Thoracic aorta (tissue), 2 donors: ENCODE measurements at places on chromosomes 6 and 20. TPM values are rescaled to one million over a fixed set of nuclear protein-coding genes. Genes with fewer than 3 reads are reported as not detected.

- no peak for DNase-seq
Measured at GRCh38 chr6:57074383-57074782, 15.6 kb upstream of the ZNF451 start.

- no peak for DNase-seq
Measured at GRCh38 chr6:118810420-118811027, 83.4 kb upstream of the ASF1A start.

DNA sequence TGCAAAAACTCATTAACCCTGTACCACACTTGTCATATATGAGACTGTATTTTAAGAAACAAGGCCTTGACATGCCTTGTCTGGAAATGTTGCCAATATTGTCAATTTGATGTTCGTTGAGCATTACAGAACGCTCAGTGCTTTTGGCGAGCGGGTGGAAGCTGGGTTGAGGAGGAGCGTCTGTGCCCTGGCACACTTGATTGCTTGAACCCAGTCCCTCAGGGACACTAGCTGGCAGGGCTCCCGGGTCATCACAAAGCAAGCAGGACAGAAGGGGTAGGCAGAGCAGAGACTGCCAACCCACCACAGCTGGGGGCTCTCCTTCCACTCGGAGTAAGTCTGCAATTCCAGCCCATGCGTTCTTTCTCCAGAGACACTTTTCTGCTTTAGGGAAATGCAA lies 286.3 kb downstream of the KHDC1L start:
- DNase-seq, result no peak

DNA sequence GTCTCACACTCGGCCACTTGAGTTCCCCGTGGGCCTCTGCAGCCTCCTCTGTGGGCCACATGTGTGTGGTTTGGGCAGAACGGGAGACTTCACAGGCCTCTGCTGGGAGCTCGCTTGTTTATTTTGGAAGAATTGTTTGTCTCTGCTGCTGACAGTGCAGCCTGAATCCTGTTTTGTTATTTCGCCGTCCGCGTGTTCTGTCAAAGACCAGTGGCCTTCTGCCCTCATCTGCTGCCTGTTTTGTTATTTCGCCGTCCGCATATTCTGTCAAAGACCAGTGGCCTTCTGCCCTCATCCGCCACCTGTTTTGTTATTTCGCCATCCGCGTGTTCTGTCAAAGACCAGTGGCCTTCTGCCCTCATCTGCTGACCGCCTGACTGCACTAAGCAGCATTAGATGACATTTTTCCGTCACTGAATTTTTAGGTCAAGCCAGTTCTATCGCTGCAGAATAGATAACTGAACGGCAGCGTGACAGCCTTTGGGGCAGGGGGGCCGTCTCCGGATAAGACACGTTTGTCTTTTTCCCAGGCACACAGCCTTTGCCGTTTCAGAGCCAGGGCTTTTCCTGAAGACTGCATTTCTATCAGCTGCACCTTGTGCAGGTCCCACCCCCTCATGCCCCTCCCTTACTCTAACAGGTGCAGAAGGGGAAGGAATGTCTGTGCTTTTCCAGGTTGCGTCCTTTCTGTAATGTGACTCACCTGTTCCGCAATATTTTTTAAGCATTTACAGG lies 158.5 kb upstream of the AFDN start:
- DNase-seq, result no peak

DNA sequence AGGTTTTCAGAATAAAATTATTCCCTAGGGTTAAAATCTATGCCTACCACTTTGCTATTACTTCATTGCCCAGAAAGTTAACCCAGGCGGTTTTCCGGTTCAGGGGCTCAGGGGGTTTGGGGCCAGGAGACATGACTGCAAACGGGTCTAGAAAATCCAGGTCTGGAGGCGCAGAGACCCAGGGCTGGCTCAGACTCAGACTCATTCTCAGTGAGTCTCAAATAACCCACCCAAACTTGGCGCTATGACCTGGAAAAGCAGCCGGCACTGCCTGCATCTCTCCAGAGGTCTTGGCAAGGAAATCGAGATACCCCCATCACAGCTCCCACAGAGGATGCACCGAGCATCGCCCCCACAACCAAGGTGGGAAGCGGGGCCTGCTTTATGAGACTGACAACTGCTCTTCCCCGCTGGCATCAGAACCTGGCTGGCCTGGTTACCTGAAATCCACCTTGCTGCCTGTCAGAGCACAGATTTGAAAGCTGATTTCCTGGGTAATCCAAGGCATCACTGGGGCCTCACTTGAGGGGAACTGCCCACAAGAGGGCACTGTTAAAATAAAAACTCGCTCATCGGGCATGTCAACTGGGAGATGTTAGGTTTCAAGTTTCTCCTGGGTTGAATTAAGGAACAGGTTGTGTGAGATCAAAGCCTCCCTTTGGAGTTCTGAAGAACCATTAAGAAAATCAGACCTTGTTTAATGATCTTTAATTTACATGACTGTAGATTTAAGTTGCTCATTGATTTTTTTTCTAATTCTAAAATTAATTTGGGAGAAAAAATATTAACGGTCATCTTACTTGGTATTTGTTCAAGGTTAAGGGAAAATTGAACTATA lies 55.1 kb downstream of the KIF16B start:
- DNase-seq, result no peak

DNA sequence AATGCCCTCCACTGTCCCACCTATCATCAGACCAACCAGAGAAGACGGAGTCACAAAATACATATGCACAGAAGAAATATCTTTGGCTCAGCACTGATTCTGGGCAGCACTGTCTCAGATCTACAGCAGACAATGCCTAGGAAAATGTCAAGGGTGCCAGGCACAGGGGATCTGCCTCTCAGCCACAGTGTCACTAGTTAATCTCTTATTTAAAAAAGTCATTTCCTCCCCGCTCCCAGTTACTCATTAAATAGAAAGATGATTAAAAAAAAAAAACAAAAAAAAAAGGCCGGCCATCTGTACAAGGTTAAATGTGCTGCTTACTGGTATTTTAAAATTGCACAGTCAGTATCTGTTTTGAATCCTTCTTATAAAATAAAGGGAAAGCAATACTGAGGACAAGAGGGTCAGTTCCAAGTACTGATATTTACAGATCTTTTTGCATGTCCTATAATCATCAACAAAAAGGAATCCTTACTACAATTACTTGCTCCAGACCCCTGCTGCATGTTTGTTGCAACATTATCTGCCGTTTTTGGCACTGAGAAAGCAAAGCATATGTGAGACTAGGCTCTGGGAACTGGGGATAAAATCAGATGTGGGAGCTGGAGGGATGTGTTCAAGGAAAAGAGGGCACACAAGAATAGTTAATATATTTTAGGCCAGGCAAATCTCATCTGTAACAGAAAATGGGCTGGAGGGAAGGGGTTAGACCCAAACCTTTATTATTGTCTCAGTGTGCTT lies 299.3 kb downstream of the KIF16B start:
- no peak for DNase-seq

GRCh38 chr20:39342463-39342862 lies 380.3 kb downstream of the DHX35 start:
- no peak for DNase-seq

DNA sequence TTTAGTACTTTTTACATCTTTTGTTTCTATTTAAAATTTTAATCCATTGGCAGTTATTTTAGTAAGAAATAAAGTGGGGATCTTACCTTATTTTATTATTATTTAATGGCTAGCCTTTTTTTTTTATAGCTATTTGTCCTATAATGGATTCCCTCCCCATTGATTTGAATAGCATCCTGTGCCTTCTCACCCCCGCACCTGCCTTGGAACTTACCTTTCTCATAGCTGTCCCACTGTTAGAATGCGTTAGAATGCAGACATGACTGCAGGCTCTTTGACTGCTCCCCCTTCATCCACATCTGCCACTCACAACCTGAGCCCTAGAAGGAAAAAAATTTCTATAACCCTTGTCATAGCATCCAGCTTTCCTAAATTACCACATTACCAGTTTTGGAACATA lies 9.1 kb downstream of the PKIB start:
- DNase-seq, result no peak

- DNase-seq, result no peak
Measured at GRCh38 chr6:125124049-125124669, 29.4 kb upstream of the TPD52L1 start.

DNA sequence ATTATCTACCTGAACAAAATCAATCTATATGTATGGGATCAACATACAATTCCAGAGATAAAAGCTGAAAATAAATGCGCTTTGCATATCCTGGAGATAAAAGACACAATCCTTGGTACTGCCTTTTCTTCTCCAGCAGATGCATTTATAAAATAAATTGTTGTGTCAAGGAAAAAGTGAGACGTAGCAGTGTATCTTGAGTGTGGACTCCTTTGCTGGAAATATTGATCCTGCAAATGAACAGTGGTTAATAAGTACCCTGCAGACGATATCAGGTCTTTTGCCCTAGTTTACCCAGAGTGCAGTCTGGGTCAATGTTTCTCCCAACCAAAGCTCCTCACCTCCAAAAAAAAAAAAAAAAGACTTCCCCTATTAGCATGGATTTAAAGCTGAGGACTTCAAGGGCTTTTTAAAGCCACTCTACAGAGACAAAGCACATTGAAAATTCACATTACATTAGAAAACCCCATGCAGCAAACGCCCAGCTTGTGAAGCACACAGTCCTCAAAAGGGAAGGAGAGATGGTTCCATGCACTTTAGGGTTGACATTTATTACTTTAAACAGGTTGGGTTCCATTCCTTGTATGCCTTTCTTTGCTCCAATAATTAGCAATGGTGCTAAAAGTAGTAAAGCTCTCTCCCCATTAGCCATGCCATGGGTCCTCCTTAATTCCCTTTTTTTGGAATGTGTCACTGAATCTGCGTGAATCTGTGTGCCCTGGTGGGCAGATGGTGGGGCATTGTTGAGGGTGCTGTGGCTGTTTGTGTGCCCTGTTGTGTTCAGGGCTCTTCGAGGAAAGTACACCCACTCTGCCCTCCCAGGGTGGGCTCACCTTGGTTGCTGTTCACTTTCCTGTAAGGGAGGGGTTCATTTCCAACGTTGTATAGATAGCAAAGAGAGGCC lies 21.1 kb downstream of the FOXA2 start:
- no peak for DNase-seq

DNA sequence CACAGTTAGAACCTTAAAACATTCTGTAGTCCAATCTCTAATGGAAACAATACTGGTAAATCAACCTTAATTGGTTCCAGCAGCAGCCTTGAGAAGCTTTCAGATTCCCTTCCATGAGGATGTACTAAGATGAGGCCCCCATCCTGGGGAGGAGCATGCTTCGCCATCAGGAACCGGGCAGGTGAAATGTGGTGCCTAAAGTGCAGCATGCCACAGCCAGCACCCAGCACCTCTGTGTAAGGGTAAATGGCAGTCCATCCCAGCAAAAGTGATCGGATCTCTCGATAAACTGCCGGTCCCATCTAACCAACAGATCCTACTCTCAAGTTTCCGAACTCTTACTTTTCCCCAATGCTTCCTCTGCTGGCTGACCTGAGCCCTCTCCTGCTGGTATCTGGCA lies 166.3 kb upstream of the PDE10A start:
- DNase-seq, result no peak

DNA sequence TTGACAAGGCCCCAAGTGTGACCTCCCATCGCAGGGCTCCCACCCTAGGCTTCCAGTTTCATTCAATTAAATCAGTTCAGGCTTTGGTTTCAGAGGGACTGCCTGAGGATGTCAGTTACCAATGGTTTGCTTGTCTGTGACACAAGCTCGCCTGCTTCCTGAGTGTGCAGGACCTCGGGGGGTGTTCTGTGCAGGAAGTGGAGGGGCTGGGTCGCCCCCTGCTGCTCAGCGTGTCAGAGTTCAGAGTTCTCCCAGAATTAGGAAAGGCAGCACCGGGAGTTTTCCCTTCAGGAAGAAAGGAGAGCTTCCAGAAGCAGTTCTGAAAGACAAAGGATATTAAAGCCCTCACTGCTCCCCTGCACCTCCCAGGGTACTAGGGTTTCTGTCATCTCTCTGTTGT lies 50.8 kb upstream of the TGM3 start:
- no peak for DNase-seq

DNA sequence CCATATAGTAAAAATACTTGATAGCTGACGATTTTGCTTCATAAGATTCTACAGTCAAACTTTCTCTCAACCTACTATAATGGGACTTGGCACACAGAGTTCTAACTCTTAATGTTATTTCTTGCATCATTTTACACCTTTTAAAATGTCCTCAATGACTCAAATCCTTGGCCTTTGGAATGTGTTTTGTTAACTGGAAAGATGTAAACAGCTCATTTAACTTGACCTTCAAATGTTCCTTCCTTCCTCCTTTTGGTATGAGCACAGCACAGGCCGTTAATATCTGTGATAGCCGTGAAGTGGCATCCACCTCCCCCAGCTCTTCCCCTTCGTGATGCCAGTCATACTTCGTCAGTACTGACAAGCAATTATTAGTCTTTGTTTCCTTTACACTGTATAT lies 972.0 kb upstream of the CITED2 start:
- no peak for DNase-seq

GRCh38 chr20:22379472-22379871 lies 204.9 kb downstream of the FOXA2 start:
- DNase-seq, result no peak

IRAK1BP1 gene
- total RNA-seq, result 2.2 TPM

ACTL10 gene
- 3.1 TPM for total RNA-seq

RAB44 gene
- total RNA-seq, result 0.27 TPM

TMC2 gene
- not detected for total RNA-seq

BCAS1 gene
- 3.6 TPM for total RNA-seq

ABT1 gene
- total RNA-seq, result 11.8 TPM

UBD gene
- not detected for total RNA-seq

SMIM13 gene
- 7.5 TPM for total RNA-seq

OPN5 gene
- total RNA-seq, result not detected

LRRC1 gene
- total RNA-seq, result 18.5 TPM

PHACTR1 gene
- total RNA-seq, result 42.9 TPM
